ENCODE measurements at places on chromosomes 13 and 19.

DNA sequence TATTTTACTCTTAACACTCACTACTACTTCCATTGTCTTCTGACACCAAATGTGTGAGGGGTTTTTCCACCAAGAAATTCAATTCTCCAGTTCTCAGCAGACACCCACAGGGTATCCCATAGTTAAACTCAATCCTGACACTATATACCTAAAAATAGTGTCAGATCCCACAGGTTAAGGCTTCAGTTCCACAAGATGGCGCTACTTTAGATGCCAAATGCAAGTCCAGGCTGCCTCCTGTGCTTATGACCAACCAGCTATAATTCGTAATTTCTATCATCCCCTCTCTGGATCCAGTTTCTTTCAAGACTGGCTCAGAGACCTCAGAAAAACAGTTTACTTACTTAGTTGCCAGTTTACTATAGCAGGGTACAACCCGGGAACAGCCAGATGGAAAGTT, 1146.2 kb upstream of the SPRY2 start:
- no peak for DNase-seq

DNA sequence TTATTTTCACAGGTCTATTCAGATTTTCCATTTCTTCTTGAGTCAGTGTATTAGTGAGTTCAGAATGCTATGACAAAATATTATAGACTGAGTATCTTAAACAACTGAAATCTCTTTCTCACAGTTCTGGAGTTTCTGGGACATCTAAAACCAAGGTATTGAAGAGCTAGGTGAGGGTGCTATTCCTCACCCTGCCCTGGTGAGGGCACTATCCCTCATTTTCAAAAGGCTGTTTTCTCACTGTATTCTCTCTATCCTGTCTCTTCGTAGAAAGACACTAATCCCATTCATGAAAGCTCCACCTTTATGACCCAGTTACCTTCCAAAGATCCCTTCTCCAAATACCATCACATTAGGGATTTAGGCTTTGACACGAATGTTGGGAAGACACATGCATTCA, 1617.1 kb downstream of the PCDH9 start:
- no peak for DNase-seq

- no peak for DNase-seq
These were observed 4.2 kb upstream of the SPC24 start for GRCh38 chr19:11159598-11160439.

DNA sequence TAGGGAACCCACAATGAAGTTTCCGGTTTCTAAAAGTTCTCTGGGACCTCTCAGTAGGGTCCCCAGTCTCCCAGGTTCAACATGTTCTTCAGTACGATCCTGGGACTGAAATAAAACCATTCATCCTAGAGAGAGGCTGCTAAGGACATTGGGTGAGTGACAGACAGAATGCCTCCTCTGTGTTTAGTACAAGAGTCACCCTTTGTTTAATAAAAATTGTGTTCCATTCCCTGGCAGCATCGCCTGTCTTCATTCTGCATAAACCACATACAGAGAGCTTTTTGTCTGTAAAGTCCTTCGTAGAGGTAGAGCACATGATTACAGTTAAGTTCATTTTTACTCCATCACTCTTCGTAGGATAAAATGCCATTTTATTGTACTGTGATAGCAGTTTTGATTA, 95.3 kb upstream of the GPR12 start:
- DNase-seq, result no peak

GRCh38 chr13:98761986-98762616, 9.6 kb upstream of the SLC15A1 start:
- no peak for DNase-seq

DNA sequence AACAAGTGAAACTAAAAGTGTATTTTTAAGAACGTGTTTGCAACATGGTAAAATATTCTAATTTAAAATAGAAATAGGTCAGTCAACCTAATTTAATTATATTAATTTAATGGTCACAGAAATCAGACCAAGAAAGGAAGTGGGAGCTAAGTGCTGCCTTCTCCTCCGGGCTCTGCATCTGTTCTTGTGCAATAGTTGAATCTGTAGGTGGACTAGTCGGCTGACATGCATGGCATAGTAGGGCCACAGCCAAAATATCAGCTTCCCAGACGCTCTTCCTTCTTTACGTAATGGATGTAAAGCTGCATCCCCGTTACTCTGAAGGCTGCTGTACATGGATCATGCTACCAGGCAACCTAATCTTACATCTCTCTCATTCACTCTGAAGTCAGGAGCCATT, 47.3 kb downstream of the COL4A1 start:
- DNase-seq, result no peak

DNA sequence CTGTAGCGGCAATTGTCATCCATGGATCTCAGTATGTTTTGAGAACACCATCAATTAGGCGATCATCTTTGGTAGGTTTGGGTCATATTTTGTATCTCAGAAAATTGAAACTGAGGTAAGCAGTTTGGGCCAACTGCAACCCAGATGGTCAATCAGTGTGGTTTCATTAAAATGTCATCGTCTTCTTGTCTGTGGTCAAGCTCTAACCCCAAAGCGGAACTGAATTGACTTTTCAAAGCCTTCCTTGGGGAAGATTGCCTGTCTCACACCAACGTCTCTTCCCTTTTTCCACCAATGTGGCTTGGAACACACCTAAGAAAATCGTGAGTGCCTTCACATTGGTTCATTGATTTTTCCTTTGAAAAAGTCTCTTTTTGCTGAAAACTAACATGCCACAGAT, 56.3 kb upstream of the UBAC2 start:
- no peak for DNase-seq

- DNase-seq, result no peak
These were observed 1.6 kb downstream of the TNFSF9 start for GRCh38 chr19:6532244-6532999.

DNA sequence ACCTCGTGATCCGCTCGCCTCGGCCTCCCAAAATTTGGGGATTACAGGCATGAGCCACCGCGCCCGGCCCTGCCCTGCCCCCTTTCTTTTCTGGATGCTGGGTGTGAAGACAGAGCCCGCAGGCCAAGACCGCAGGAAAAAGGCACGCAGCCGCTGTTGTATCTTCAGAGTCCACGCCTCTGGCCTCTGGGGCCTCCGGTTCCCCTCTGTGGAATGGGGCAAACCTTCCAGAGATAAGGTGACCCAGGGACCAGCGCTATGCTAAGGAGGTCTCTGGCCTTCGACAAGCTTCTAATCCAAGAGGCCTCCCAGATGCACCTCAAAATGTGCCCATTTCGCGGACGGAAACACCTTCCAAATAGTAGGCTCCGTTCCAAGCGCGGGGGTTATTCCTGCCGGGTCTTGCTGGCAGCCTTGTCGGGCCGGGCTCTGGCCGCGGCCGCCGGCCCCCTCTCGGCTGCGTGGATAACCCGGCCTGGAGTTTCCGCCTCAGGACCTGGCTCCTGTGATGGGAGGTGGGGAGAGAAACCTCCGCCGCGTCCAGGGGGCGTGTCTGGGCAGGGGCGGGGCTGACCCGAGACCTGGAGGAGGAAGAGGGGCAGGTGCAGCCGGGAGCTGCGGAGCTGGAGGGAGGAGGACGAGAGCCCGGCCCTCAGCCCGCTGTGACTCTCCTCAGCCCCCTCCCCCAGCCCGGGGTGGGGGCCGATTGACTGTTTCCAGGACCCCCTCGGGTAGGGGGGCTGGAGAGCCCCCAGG, 13.1 kb downstream of the TJP3 start:
- DNase-seq, result peak; percentile 63

- DNase-seq, result no peak
These were observed 52.1 kb downstream of the ZNRF4 start for GRCh38 chr19:5507065-5507909.

- DNase-seq, result no peak
These were observed 85.8 kb downstream of the SIPA1L3 start for GRCh38 chr19:37992761-37993160.

DNA sequence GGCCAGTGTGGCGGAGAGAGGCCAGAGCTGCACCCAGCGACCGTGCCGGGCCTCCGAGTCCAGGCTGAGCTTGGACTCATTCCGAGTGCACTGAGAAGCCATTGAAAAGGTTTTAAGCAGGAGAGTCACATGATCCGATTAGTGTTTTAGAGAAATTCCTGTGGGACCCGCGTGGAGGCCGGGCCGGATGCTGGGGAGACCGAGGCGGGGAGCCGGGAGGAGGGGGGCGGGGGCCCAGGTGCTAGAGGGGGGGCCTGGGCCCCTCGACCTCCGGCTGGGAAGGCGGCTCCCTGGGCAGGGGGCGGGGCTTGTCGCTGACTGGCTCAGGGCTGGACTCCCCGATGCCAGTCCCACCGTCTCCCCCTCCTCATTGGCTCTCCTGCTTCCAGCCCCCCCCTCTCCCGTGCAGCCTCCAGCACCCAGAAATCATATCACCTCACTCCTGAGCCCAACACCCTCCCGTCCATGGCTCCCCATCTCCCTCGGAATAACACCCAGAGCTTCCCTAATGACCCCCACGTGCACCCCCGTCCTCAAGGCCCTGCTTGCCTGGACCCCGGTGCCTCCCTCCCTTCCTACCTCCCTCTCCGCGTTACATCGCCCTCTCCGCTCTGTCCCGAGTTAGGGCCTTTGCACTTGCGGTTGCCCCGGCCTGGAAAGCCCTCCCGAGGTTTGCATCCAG, 5.2 kb upstream of the ZNF579 start:
- DNase-seq, result no peak

- DNase-seq, result no peak
These were observed 69.3 kb downstream of the NUFIP1 start for GRCh38 chr13:44920013-44920412.

DNA sequence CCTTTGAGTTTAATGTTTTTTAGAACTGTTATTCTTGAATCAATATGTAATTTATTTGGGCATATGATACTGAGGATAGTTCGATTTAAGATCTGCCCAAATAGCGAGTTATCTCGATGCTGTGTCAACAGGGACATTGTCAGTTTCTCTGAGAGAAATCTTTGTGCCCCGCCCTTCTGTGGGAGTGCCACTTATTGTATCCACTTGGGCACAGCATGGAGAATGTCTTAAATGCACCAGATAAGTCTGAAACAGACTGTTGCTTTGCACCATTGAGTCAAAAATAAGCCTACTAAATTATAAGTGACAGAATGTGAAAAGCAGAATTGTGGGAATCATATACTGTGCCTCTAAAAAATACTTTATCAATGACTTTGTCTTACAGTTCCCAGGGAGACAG, 45.6 kb downstream of the RNASEH2B start:
- DNase-seq, result no peak

GRCh38 chr13:102913914-102914313, 68.1 kb downstream of the ERCC5 start:
- DNase-seq, result no peak

DNA sequence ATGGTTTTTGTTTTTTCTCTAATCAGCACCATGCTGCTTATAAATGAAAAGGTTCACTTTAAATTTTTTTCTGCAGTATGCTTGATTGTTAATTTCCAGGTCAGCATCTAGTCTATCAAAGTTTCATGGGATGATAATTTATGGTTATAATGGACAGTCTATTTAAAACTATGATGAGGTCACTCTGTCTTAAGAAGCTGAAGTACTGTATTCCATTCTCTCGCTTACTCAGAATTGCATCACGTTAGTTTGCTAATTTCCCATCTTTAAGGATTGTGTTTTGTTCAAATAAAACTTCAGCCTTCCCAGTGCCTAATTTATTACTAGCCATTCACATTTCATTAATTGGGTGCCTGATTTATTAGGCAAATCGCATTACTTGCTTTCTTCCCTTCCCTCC, 94.3 kb downstream of the GPC6 start:
- no peak for DNase-seq

DNA sequence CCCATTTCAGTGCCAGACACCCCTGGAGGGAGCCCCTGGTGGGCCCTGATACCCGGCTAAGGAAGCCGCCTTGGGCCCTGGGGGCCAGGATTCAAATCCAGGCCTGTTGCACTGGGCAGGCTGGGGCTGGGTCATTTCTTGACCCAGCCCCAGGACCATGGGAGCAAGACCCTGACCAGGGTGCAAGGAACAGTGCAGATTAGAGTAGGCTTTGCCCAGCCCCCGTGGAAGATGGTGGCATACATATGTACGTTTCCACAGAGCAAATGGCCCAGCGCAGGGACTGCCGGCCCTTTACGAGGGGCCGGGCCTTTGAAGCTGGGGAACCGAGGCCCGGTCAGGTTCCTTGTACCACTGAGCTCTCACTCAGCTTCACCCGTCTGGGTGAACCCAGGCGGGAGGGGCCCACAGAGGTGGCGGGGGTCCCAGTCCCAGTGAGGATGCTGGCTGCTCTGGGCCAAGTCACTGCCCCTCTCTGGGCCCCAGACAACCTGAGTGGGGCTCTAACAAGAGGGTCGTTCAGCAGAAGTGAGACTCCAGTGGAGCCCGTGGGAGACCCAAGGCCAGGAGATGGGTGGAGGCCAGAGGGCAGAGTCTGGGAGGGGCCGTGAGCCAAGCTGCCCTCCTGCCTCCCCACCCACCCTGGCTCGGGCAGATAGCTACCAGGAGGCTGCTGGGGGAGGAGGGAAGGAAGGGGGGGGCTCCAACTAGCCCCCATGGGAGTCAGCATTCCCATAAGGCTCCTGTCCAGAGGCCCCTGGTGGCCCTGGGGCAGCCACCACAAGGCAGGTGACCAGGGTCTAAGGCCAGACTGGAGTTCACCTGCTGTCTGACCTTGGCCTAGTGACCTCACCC, 2.7 kb downstream of the MKNK2 start:
- DNase-seq, result no peak

DNA sequence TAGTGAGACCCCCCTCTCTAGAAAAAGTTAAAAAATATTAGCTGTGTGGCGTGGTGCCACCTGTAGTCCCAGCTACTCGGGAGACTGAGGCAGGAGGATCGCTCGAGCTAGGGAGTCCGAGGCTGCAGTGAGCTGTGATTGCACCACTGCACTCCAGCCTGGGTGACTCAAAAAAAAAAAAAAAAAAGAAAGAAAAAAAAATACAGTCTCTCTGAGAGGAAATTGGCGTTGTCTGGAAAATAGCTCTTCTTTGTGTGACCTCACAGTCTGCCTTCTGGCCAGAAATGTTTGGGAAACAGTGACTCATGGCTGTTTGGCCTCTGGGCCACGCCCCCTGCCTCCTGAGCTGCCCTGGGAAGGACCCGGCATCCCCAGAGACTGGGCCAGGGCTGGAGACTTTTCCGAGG, 10.7 kb downstream of the MARCHF2 start:
- DNase-seq, result no peak

DNA sequence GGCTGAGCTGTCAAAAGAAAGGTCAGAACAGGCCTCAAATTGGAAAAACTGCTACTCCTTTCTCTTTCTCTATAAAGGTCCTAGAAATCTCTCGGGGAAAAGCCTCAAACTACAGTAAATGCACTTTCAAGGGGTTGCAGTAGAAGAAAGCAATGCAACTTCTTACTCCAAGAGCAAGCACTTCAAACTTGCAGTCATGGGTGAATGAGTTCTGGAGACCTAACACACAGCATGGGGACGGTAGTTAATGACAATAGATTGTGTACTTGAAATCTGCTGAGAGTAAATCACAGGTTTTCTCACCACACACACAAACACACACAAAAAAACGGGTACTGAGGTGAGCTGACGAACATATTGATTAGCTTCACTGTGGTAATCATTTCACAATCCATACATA, 11.8 kb downstream of the TUBGCP3 start:
- DNase-seq, result no peak

DNA sequence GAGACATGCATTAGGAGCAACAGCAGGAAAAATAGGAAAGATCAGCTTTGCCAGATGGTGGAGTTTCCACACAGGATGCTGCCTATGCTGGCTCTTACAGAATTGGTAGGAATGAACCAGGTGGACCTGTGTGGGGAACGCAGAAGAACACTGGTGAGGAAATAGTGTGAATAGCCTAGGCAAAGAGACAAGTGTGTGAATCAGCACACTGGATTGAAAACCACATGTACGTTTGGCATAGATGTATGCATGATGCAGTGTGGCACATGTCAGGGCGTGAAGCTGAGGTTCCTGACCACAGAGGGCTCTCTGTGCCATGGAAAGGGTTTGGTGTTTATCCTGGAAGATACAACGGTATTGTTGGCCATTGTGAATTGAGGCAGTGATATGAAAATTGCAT, 156.5 kb upstream of the SLC10A2 start:
- DNase-seq, result no peak

GRCh38 chr19:55544776-55545439, 435 bp downstream of the SBK3 start:
- no peak for DNase-seq

Data from stimulated activated CD8-positive, alpha-beta memory T cell treated with anti-CD3 and anti-CD28 coated beads, Interleukin-4, amount 100 ng/mL, for 4 hours (primary cell).